ENCODE measurements at places on chromosomes 1 and 21.

GRCh38 chr1:242224461-242224860 lies 225.6 kb upstream of the MAP1LC3C start:
- no peak for DNase-seq

DNA sequence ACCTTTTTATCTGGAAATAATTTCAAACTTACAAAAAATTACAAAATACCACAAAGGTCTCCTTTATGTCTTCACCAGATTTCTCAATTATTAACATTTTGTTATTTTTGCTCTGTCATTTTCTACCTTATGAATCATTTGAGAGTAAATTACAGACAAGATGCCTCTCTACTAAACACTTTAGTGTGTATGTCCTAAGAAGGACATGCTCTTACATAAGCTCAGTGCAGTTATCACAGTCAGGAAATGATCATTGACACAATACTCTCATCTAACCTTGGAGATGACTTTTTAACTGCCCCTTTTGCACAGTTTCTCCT lies 378.9 kb upstream of the RUNX1 start:
- DNase-seq: no peak

DNA sequence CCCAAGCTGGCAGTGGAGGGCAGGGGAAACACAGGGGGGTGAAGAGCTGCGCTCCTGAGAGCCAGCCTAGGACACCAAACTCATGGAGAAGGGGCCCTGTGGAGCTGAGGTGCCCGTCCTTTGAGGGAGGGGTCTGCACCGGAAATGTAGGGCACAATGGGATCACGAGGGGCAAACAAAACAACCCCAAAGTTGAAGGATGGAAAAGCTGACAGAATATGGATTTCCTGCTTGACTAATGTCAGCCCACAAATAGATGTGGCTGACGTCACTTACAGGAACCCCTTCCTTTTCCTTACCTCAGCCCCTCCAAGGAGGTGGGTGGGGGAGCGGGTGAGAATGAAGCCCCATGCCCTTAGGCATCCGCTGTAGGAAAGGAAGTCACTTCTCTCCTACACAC lies 110.9 kb downstream of the KCNN3 start:
- DNase-seq: peak; percentile 30

DNA sequence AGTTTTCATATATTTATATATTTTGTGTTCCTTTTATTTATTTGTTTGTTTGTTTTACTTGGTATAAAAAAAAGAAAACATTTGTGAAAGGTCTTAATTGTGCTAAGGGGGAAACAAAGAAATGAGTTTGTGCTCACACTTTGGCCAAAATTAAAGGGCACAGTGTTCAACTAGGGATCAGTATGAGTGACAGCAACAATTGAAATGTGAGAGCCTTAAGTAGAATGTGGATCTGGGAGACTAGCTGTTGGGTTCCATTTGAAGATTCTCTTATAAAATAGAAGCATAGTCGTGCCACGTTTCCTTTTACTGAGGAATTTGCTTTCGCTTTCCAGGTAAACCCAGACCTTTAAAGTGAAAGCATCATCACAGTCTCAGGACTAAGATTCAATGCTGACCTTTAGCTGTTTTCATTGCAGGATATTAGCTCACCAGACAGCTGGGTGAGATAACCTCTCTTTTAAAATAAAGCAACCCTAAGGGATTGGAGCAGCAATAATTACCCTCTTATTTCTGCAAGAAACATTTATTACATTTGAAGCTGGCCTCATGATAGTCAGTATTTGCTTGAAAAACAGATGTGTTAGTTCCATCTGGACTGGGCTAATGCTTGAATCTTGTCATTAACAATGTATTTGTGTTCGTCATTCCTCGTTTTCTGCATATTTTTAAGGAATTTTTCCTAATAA lies 37.1 kb upstream of the CD55 start:
- DNase-seq: no peak

DNA sequence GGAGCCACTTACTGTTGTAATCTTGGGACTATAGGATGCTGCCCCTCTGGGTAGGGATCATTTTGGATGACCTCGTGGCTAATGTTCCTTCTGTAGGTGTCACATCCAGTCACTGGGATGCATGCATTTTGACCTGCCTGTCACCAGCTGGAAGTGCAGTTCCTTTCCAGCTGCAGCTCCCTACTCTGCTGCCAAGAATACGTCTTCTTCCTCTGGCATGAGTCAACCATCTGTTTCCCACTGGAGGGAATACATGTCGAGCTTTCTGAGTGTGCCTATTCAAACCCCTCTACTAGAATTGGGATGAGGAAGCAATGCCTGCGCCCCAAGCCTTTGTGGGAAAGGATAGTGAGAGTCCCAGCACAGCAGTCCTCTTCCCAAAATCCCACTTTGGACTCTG lies 415.5 kb upstream of the ADAMTS5 start:
- no peak for DNase-seq

DNA sequence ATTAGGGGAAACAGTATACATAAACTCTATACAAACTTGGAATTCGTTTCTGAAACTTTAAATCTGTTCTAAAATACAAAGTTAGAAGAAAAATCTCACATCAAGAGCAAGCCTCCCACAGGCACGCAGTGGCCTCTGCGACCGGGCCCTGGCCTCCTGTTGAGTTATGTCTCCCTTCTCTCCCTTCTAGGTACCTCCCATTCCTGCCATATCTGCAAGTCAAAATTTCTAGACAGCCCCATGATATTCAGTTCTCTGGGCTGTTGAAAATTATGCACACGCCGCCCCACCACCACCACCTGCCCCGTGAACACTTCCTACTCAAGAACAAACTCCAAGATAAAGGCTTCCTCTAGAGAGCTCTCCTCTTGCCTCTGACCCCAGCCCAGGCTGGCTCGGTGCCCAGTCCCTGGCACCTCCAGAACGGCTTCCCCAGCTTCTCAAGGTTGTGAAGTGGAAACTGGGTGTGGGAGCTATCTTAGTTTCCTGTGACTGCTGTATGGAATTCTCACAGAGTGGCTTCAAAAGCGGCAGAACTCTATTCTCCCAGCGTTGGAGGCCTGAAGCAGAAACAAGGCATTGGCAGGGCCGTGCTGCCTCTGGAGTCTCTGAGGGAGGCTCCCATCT lies 37.7 kb upstream of the LRP8 start:
- peak; percentile 15 for DNase-seq

- DNase-seq: no peak
These were observed 333.3 kb upstream of the PLXNA2 start for GRCh38 chr1:208577381-208577905.

- DNase-seq: no peak
These were observed 75.7 kb upstream of the WLS start for GRCh38 chr1:68308034-68308433.

DNA sequence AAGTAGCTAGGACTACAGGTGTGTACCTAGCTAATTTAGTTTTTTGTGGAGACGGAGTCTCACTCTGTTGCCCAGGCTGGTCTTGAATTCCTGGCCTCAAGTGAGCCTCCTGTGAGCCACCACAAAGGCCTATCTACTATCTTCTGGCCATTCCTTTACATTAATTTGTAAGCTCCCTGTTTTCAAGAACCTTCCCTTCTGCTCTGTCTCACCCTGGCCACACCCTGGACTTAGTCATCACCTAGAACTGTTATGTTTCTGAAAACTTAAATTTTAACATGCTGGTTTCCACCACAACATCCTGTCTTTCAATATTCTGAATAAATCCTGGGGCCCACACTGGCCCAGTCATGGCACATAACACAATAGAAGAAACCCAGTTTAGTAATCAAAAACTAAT lies 4.9 kb upstream of the B4GALT3 start:
- peak; percentile 53 for DNase-seq

DNA sequence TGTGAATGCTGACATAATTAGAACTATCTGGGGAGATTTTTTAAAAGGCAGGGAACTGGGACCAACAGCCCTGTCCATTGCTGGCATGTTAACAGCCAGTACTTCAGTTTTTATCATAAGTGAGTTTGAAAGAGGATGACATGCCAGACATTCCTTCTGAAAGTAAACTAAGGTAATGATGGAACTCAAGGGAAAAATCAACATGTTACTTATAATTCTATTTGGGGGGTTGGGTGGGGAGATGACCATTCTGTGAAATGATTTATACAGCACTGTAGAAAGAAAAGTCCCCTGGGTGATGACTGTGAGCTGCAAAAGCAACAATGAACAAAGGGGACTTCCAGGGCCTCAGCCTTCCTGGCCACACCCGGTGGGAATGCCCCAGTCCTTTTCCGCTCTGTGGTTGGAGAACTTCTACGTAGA lies 5.4 kb upstream of the LAMC2 start:
- no peak for DNase-seq

GRCh38 chr1:22953740-22954141 lies 18.9 kb downstream of the LACTBL1 start:
- no peak for DNase-seq

DNA sequence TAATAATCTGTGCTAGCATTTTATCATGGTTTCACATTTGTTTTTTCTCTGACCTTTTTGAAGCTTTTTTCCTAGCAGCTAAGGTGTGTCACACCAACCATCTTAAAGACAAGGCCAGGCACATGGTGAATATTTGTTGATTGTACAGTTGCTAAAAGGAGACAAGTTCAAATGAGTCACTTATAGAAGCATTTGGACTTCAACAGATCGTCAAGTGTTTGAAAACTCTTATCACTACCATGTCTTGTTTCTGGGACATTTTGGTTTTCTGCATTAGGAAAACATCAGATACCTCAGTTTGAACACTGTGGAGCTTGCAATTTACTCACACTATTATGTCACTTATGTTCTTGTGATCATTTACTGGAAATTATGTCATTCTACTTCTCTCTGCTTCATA lies 407.3 kb downstream of the USP25 start:
- no peak for DNase-seq

- no peak for DNase-seq
These were observed 73.5 kb downstream of the TTC3 start for GRCh38 chr21:37146320-37147235.

DNA sequence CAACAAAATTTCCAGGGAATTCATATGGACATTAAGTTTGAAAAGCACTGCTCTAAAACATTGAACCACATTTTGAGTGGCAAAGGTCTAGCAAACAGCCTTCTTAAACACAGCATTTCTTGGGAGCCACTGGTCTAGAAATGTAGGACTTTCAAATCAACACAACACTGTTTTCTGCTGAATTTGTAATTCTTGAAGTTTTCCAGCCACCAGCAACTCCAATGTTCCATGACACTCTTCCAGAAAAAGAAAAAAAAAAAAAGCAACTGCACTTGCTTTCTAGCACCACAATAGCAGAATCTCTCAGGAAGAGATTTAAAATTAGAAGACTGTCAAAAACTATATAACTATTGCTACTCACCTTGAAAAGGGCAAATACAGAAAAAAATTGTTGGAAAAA lies 4.5 kb downstream of the SYDE2 start:
- no peak for DNase-seq

DNA sequence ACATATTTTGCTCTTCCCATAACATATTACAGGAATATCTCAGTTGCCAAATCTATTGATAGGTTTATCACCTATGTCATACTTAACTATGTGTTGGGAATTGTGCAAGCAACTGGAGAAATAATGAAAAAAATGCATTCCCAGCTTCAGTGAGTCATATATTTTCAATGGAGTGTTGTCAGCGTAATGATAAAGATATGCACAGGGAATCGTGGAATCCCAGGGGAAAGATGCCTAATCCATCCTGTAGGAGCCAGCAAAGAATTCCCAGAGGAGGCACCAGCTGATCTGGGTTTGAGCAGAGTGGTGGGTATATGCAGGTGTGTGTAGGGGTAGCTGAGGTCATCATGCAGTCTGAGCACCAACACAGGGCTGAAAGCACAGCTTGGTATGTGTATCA lies 213.3 kb upstream of the DAB1 start:
- no peak for DNase-seq

DNA sequence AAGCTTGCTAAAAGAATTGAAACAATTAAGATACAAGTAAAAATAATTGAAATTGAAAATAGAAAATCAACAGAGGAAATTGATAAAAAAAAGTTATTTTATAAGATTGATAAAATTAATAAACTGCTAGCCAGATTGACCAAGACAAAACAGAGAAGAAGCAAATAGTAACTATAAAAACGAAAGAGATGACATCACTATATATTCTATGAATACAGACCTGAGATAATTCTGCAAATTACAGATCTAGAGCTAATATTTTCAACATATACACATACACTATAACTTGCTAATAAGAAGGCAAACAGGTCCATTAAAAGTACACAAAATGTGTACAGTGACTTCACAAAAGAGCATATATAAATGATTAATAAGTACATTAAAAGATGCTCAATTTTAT lies 90.1 kb upstream of the RNPC3 start:
- no peak for DNase-seq

DNA sequence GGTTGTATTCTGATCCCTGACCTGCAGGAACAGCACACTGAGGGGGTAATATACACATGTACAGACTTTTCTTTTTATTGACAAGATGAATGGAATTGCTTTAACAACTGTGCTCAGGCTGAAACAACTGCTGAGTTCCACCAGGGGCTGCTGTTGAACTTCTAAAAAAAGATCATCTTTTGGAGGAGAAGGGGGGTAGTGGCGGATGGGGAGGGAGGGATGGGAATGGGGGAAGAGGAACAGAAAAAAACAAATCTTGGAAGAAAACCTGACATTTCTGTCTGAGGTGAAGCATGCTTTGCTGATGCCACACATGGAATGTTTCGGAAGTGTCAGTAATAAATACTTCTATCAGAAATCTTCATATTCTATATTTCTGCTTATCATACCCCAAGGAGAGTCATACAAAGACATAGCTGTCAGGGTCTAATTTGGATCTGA lies 75.0 kb downstream of the RWDD3 start:
- DNase-seq: no peak

DNA sequence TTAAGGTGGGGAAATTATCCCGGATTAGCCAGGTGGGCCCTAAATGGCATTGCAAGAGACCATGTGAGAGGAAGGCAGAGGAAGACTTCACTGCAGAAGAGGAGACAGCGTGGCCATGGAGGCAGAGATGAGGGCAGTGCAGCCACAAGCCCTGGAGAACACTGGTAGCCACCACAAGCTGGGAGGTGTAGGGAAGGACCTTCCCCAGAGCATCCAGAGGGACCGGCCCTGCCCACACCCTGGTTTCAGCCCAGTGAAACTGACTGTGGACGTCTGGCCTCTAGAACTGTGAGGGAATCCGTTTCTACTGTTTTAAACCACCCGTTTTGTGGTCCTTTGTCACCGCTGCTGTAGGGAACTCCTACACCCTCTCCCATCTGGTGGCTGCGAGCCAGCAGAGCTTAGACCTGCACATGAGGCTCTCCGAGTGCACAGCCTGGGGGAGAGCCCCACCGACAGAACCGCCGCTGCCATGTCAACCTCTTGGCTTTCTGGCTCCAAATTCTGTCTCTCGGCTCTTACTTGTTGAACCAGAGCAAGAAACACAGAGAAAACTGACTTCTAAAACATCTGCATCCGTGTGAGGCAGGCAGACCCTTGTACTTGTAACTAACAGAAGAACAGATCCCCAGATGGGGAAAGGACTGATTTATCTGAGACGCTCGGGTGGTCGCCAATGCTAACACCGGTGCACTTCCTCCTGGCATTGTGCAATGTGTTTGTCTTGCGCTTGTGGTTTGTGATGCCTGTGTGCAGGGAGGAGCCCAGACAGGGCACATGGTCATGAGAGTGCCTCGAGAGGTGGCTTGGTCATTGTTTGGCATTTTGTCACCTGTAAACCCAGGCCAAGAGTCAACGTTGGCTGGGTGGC lies 90.8 kb upstream of the TMPRSS2 start:
- no peak for DNase-seq

- no peak for DNase-seq
These were observed 148.4 kb upstream of the MAP1LC3C start for GRCh38 chr1:242147096-242147976.

Measured in activated CD4-positive, CD25-positive, alpha-beta regulatory T cell treated with anti-CD3 and anti-CD28 coated beads, Interleukin-2, amount 50 U/mL, for 72 hours (primary cell).